WTC11 (cell line): ENCODE measurements at places on chromosomes 12 and 14. TPM values are rescaled to one million over a fixed set of nuclear protein-coding genes. Genes with fewer than 3 reads are reported as not detected.

GRCh38 chr12:128079-128478 lies 61.5 kb downstream of the IQSEC3 start:
- H3K36me3 ChIP-seq = no peaks in the 10 kb centered on the region
- H3K4me3 ChIP-seq = no peak overlapping the region
- H3K27me3 ChIP-seq = no peaks in the 10 kb centered on the region; the same call in 1 of the 2 replicates

DNA sequence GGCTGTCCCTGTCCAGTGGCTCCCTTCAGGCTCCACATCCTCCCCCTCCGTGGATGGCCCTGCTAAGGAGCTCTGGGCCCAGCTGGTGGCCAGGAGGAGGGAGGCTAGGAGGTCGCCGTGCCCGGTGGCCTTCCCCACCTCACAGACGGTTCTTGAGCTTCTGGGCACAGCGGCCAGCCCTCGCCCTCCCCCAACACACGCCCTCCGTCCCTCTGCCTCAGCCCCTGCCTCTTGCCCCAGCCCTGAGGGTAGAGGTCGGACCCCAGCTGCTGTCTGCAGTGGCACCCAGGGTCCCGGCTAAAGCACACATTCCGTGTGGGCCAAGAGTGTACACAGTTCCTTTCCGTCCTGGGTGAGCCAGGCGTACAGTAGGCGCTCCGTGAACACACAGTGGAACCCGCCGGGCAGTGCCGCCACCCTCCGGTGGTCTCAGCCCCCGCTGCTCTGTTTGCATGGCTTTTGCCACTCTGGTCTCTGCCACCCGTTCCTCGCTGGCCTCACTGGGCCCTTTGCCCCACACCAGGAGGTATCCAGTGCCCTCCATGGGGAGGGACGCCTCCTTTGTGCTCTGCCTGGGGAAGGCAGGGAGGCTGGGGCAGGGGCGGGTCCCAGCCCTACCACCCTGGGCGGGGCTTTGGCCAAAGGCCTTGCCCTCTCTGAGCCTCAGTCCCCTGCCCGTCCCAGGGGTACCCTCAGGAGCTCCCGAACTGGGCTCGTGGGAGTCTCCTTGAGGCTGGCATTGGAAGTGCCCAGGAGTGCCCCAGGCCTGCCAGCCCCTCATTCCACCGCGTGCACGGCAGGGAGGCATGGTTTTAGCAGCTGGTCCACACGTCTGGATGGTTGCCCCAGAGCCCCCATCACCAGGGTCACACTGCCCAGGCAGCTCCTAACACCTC lies 13.0 kb downstream of the TRMT61A start:
- DNase-seq = no peak
- H3K27ac ChIP-seq = no peak overlapping the region
- no peaks in the 10 kb centered on the region for H3K36me3 ChIP-seq
- H3K4me3 ChIP-seq = peak overlapping the region; percentile 6; the same call in 1 of the 2 replicates
- peaks cover 5% of the 10 kb centered on the region; the same call in 1 of the 2 replicates for H3K4me1 ChIP-seq

DNA sequence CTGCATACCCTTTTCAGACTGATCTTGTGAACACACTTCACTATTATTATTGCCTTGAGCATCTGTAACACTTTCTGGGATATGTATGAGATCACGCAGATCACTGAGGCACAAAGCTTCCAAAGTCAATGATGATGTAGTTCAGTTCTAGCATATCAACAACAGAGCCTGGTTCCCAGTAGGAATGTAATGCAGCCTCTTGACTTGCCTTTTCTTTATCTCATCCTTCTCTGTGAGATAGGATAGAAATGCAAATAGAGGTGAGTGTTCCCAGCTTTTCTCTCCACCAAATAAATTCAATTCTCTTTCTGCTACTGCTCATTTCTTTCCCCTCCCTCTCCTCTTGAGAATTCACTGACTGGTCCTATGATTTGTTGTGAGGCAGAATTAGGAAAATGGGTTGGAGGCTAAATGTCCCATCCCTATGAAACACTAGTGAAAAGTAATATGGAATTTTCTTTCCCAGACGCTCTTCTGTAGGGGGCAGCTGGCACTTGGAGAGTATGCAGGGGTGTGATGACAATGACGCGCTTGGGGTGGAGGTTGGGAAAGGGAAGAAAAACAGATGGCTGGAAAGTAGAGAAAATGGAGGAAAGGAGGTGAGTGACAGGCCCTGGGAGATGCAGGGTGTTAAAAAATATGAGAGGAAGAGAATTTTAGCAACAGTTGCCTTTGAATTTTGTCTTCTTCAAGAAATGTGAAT lies 96.0 kb upstream of the TMTC1 start:
- H3K27me3 ChIP-seq = peaks cover 14% of the 10 kb centered on the region
- H3K36me3 ChIP-seq = peaks cover 45% of the 10 kb centered on the region
- H3K4me3 ChIP-seq = no peak overlapping the region
- no peak for DNase-seq
- peak overlapping the region; percentile 80 for H3K27ac ChIP-seq

DNA sequence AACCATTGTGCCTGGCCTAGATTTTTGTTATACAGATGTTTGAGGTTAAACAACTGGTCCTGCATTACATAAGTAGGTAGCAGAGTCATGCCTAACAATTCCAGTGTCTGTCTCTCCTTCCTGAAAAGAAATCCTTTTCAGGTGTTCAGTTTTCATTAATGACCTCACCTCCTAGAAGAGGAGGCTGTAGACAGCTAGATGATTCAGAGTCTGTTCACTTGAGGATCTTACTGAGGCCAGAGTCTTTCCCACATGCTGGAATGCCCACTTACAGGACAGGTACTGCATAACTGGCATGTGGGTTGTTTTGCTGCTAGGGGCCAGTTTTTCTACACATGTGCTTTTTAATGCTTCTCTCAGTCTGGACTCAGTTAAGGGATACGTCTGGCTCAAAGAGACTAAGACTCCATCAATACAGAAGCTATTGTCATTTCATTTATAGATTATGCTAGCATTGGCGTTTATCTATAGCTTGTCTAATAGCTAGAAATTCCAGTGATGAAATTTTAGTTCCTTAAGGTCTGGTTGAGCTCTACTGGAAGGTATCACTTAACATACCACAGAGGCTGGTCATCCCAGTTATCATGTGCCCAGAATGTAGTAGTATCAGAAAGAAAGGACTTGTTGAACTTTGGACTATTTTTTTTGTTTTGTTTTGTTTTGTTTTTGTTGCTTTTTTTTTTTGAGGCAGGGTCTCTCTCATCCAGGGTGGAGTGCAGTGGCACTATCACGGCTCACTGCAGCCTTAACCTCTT lies 206.4 kb downstream of the ERC1 start:
- H3K4me3 ChIP-seq = no peak overlapping the region
- peaks cover 15% of the 10 kb centered on the region for H3K4me1 ChIP-seq
- H3K27me3 ChIP-seq = no peaks in the 10 kb centered on the region
- no peak for DNase-seq
- peaks cover 41% of the 10 kb centered on the region for H3K36me3 ChIP-seq

GRCh38 chr12:87818441-87818840 lies 210.8 kb downstream of the C12orf50 start:
- H3K27me3 ChIP-seq = no peaks in the 10 kb centered on the region
- DNase-seq = no peak
- H3K4me3 ChIP-seq = no peak overlapping the region
- H3K4me1 ChIP-seq = peaks cover 5% of the 10 kb centered on the region; the same call in 1 of the 2 replicates
- H3K27ac ChIP-seq = no peak overlapping the region

DNA sequence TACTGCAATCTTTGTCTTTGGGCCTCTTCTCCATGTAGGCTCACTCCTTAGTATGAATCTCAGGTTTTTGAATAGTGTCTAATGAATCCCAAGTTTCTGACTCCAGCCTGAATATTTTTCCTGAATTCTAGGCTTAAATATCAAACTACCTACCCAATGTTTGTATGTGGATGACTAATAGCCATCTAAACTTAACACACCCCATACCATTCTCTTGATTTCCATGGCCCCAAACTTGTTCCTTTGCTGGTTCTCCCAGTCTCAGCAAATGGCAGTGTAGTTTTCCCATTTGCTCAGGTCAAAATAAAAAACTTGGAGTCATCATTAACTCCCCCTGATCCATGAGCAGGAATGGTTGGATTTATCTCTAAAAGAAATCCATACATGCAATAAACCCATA lies 18.8 kb upstream of the SDR39U1 start:
- no peak for DNase-seq
- no peak overlapping the region for H3K27ac ChIP-seq
- H3K4me1 ChIP-seq = peaks cover 3% of the 10 kb centered on the region
- no peak overlapping the region for H3K4me3 ChIP-seq

DNA sequence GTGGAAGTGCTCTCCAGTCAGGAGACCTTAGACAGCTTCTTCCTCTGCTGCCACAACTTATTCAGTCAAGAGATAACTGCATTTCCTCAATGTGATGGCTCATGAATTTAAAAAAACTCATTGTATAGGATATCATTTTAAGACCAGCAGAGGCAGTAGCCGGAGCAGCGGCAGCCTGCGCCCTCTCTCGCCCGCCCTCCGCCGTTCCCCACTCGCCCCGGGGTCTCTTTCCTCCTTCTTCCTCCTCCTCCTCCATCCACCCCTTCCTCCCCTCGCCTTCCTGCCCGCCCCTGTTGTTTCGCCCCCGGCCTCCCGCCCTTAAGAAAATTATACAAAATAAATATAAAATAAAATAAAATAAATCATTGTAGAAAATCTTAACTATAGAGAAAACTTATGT lies 687.6 kb downstream of the FLRT2 start:
- peaks cover 3% of the 10 kb centered on the region; the same call in 1 of the 2 replicates for H3K27me3 ChIP-seq
- H3K4me1 ChIP-seq = peaks cover 17% of the 10 kb centered on the region
- DNase-seq = peak; percentile 34
- H3K4me3 ChIP-seq = no peak overlapping the region

GRCh38 chr14:103057028-103057371 lies 349 bp downstream of the CDC42BPB start:
- H3K4me3 ChIP-seq = peak overlapping the region; percentile 84
- peaks cover 27% of the 10 kb centered on the region for H3K4me1 ChIP-seq

The ANO4 gene
- total RNA-seq = 1.8 to 2.6 TPM (median 2.2 TPM) in 3 replicates

The FAM181A gene
- total RNA-seq = not detected in 3 replicates

The ADAM21 gene
- total RNA-seq = not detected in 3 replicates

The EFS gene
- total RNA-seq = 35.3 to 47.4 TPM (median 43.5 TPM) in 3 replicates

The AMN gene
- total RNA-seq = 2.4 to 3.0 TPM (median 2.8 TPM) in 3 replicates
